Mammary epithelial cell (primary cell): ENCODE measurements at places on chromosomes 6 and 20.

DNA sequence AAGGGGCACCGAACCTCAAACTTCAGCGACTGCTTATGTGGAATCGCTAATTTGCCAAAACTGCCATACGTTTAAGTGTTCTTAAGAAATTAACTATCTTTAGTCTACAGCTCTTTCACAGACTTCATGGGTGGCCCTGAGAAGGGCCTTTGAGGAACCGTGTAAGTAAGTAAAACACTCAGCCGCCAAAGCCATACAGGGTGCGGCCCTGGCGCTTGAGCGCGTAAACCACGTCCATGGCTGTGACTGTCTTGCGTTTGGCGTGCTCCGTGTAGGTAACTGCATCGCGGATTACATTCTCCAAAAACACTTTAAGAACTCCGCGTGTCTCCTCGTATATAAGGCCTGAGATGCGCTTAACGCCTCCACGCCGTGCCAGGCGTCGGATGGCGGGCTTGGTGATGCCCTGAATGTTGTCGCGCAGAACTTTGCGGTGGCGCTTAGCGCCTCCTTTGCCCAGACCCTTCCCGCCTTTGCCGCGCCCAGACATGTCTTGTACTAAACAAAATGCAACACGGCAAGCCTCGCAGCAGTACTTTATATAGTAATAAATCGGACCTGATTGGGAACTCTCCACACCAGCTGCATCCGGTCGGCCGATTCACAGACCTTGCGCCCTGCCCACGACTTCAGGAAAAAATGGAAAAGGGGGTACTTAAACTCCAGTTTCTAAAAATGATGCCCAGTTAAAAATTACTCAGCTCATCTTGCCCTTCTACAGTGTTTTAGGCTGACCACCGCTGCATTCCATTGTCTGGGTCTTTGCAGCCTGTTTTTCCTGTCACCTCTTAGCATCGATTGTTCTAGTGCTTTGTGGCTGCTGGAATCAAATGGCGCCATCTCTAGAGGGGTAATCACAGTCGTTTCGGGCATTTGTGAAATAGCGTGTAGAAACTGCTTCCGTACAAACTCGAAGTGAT, 38.9 kb downstream of the OR2B2 start:
- DNase-seq: peak; percentile 78

- DNase-seq: no peak
Measured at GRCh38 chr6:118403036-118403435, 145.1 kb upstream of the PLN start.

GRCh38 chr6:144543006-144543871, 258.1 kb downstream of the UTRN start:
- peak; percentile 22 for DNase-seq

DNA sequence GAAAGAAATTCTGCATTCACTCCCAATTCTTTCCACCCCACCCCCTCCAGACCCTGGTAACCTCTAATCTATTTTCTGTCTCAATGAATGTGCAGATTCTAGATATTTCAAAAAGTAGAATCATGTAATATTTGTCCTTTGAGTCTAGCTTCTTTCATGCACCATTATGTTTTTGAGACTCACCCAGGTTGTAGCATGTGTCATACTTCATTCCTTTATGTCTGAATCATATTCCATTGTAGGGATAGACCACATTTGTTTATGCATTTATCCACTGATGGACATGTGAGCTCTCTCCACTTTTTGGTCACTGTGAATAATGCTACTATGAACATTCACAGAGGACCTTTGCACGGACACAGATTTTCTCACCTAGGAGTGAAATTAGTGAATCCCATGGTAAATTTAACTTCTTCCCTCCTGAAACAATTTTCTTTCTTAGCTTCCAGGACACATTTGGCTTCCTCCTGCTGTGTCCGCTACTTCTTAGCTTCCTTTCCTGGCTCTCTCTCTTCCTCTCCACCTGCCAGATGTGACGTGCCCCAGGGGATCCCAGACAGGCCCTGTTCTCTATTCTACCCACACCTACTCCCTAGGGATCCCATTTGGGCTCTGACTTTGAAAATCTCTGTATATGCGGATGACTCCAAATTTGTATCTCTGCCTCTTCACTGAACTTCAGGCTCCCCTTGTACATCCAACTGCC, 24.1 kb upstream of the ARFGEF2 start:
- DNase-seq: peak; percentile 76

GRCh38 chr6:167113935-167114910, 8.7 kb upstream of the CCR6 start:
- DNase-seq: no peak

DNA sequence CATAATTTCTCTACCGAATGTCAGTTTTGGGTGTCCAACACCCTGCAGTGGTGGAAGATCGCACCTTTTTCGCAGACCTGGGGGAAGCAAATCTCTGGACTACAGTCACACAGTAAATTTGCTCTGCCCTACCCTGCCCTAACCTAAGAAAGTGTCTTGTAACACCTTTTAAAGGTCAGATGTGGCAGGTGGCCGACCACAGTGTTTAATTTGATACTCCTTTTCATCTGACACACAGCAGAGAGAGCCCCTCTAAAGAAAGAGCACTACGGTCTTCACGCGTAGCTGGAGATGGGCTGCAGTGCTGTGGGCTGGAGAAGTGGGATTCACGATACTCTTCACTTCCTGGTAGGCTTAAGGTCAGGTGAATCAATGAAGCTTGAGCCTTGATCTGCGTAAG, 109.9 kb downstream of the TMEM242 start:
- DNase-seq: no peak

DNA sequence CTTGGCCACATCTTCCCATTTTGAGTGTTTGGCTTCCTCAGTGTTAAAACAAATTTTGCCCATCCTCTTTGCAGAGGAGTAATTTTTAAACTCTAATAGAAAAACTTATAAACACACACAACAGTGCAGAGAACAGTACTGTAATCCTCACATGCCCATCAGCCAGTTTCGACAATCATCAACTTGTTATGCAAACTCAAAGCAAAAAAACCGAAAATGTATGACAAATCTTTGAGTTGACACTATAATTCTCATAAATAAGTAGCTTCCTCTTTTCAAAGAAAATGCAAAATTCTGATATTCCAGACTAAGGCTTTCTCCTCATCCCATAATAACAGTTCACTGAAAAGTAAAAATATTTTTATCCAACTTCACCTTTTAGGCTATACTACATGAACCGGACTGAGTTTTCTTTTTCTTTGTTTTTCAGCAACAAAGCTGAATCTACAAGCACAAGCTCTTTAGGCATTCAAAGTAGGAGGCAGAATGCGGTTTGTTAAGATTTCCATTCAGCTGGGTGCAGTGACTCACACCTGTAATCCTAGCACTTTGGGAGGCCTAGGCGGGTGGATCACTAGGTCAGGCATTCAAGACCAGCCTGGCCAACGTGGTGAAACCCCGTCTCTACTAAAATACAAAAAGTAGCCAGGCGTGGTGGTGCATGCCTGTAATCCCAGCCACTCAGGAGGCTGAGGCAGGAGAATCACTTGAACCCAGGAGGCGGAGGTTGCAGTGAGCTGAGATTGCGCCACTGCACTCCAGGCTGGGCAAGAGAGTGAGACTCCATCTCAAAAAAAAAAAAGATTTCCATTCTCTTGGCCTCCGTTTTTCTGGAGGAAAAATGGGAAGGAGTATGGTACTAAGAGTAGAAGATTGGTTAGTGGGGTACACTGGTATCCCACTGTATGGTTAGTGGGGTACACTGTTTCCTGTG, 74.8 kb downstream of the GCNT2 start:
- no peak for DNase-seq

GRCh38 chr6:163883984-163884383, 469.5 kb downstream of the QKI start:
- no peak for DNase-seq

DNA sequence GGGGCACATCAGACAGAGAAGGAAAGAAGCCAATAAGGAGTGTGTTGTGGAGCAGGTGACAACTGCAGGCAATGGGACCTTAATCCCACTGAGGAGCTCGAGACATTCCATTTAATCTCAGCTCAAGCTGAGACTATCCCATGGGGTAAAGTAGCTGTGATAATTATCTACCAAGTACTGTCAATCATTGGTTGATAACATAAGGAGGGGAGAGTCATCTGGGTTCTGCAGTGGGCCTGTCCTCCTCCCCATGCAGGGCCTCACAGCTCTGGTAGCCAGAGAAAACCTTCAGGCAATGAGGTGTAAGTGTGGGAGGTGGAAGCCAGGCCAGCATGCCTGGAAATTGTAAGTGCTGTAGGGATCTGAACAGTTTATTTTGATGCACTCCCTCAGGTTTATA, 375.0 kb upstream of the ARID1B start:
- no peak for DNase-seq

DNA sequence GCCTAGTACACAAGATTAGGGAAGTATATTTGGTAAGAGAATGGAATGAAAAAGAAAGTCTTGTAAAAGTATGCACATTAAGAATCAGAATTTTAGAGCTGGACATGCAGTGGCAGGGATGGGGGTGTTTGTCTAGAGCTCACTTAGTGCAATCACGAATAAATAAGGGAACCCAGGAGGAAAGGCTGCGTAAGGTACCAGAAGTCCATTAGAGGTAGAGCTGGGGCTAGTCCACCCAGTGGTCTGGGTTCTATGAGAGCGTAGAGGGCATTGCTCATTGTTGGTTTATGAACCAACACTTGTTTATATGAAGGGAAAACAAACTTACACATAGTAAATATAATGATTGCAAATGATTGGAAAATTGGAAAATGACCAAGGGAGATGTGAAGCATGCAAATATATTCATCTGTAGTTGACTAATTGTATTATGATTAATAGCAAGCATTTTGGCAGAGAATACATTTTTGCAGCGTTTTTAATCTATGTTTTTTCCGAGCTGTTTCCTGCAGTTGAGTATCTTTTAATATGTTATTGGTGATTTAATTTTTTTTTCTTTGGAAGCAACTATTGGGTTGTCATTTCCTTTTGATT, 3.2 kb downstream of the CDC40 start:
- DNase-seq: no peak

- no peak for DNase-seq
Measured at GRCh38 chr20:15380770-15381169, 1043.4 kb upstream of the FLRT3 start.
